ENCODE measurements at places on chromosomes 2 and 18. TPM values are rescaled to one million over a fixed set of nuclear protein-coding genes. Genes with fewer than 3 reads are reported as not detected.

The CCBE1 gene
- 9.0 TPM for total RNA-seq

The KLHL30 gene
- total RNA-seq: not detected

The MSH6 gene
- 36.4 TPM for total RNA-seq

The COL4A3 gene
- total RNA-seq: not detected

The DPP10 gene
- not detected for total RNA-seq

The LYG1 gene
- 1.2 TPM for total RNA-seq

The TRPM8 gene
- total RNA-seq: not detected

The IL1R1 gene
- 14.6 TPM for total RNA-seq

The SCN1A gene
- total RNA-seq: not detected

Data from glomerular endothelial cell (primary cell).